Islet precursor cell (in vitro differentiated cells): ENCODE measurements at places on chromosomes 12 and 14.

GRCh38 chr14:37599507-37600368, 4.3 kb downstream of the TTC6 start:
- DNase-seq: no peak

DNA sequence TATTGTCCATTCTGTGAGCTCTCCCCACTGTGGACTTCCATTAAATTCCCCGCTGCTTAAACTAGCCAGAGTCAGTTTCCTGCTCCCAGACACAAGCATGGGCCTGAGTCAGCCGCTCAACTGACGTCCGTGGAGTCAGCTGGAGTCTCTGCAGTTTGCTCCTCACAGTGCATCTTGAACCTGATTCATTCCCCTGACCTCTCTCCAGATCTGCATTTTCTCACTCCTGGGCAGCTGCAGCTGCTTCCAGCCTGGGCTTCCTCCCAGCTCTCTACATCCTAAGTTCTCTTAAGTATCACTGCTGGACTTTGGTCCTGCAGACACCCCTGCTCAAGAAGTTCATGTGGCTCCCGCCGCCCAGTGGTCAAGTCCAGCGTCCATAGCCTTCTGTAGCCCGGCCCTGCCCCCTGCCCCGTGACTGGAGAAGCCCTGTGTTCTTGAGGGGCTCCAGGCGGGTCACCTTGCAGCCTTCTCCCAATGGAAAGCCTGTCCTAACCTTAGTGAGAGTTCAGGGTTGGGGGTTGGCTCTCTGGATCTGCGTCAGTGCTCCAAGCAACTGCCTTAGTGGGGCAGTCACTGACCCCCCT, 20.0 kb downstream of the NFKBIA start:
- DNase-seq: peak; percentile 85

- DNase-seq: no peak
Observed at GRCh38 chr12:64995816-64996215, 125.3 kb downstream of the WIF1 start.

DNA sequence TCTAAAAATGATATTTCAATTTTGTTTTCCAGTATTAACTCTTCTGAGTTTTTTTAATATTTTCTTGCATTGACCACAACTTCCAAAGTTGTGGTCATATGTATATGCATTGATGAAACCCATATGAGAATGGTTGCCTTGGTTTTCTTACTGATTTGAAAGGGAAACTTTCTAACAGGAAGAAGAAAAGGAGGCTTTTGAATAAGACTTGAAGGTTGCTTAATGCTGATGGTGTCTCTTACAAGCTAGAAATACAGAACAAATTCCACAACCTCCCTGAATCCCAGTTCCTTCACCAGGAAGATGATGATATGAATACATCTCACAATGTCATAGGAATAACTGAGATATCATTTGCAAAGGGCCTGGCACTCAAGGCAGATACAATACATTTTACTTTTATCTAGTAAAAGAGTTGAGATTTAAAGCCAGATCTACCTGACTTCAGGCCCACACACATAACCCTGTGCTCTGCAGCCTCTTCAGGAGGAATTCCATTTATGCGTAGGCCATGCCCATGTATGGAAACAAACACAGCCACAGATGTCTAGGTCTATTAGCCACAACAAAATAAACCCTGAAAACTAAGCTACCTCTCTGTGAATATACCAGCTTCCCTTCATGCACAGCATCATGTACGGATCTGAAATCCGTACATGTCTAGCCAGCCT, 165.4 kb upstream of the PLEKHG7 start:
- peak; percentile 69 for DNase-seq

DNA sequence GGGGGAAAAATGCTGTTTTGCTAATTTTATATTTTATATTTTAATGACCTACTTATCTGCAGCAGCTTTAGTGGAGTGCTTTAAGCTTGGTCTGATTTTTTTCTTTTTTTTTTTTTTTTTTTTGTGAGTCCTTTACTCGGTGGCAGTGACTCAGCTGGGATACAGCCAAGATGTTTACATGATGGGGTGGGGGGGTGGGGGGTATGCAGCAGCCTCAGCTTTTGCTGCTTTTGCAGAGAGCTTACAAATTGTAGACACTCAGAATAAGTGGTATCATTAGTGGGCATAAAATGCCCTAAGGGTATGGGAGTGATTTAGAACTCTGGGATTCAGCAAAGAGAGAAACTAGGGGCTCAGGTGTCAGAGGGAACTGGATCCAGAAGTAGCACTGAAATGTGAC, 38.2 kb upstream of the ARHGAP5 start:
- peak; percentile 79 for DNase-seq
